ENCODE measurements at places on chromosomes 2 and 18. TPM values are rescaled to one million over a fixed set of nuclear protein-coding genes. Genes with fewer than 3 reads are reported as not detected.

Gene ABCA12
- total RNA-seq, result not detected

Gene FAM124B
- total RNA-seq, result not detected

Gene SLC4A5
- total RNA-seq, result not detected

Gene COBLL1
- 12.4 TPM for total RNA-seq

Gene ADGRF3
- total RNA-seq, result 0.28 TPM

Gene MAL
- not detected for total RNA-seq

Gene BCL2
- total RNA-seq, result 0.05 TPM

Gene FNDC4
- not detected for total RNA-seq

Gene METTL8
- 6.9 TPM for total RNA-seq

Gene IL36RN
- 1.4 TPM for total RNA-seq

Gene ZNF513
- total RNA-seq, result 20.4 TPM

Gene SMYD5
- 45.9 TPM for total RNA-seq

Gene NOTO
- total RNA-seq, result not detected

Gene KIF1A
- total RNA-seq, result not detected

Gene SCN1A
- not detected for total RNA-seq

Gene TPO
- total RNA-seq, result 0.41 TPM

Gene LOXHD1
- not detected for total RNA-seq

Gene CLASP1
- 29.2 TPM for total RNA-seq

Gene POTEI
- total RNA-seq, result 0.08 TPM

Gene TRPM8
- not detected for total RNA-seq

Gene C2orf15
- total RNA-seq, result 4.9 TPM

Gene DIPK1C
- total RNA-seq, result 0.05 TPM

Gene RFTN2
- not detected for total RNA-seq

Gene LYPD1
- total RNA-seq, result not detected

Gene SERPINB8
- 3.4 TPM for total RNA-seq

Gene SP5
- total RNA-seq, result 12.8 TPM

Gene CD8B2
- not detected for total RNA-seq

Gene TDRD15
- total RNA-seq, result not detected

Gene TUBA3E
- not detected for total RNA-seq

Gene GKN2
- not detected for total RNA-seq

Gene IL1F10
- total RNA-seq, result not detected

Gene TSHZ1
- 7.5 TPM for total RNA-seq

Gene FSIP2
- 0.21 TPM for total RNA-seq

Gene WIPF1
- total RNA-seq, result not detected

Gene ZNF385B
- total RNA-seq, result not detected

Gene ERFE
- 4.5 TPM for total RNA-seq

Gene SLC9A4
- not detected for total RNA-seq

Gene HOXD12
- not detected for total RNA-seq

Gene MBOAT2
- total RNA-seq, result 2.0 TPM

Gene AGBL5
- total RNA-seq, result 34.5 TPM

Gene DYNC2LI1
- total RNA-seq, result 9.7 TPM

Gene MEP1B
- not detected for total RNA-seq

Gene GDF7
- total RNA-seq, result under 0.01 TPM

Gene DLX1
- 0.18 TPM for total RNA-seq

Gene CHST10
- not detected for total RNA-seq

Data from HT-29 (cell line).